ENCODE measurements at places on chromosomes 3 and 15.

DNA sequence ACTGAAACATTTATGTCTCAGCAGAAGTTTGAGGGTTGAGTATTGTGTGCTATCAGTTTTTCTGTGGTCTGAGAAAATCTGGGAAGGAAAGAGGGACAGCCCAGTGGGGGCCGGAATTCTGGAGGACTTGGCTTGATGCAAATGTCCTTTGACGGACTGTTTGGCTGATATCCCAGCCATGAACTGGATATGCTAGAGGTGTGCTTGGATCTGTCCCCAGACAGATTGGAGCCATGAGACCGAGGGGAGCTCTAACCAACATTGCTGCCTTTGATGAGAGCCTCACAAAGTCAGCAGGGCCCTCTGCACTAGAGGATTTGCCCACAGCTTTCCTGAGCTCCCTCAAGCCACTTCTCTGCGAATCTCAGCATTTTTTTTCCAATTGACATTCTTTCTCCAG is 405.6 kb downstream of the NTRK3 start:
- no peak for DNase-seq

DNA sequence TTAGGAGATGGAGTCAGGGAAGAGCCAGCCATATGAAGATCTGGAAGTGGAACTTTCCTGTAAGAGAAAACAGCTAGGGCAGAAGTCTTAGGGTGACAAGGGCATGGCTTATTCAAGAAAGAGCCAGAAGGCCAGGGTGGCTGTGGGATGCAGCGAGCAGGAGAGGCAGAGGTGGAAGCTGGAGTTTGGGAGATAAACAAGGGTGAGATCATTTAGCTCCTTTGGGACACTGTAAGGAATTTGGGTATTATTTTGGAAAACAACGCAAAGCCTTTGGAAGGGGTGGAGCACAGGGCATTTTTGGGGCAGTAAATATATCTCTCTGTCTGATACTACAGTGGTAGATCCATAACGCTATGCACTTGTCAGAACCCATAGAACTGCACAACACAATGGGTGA is 5.0 kb upstream of the IL16 start:
- no peak for DNase-seq

GRCh38 chr15:38220606-38221273 is 31.9 kb upstream of the SPRED1 start:
- DNase-seq: no peak

- DNase-seq: no peak
Measured at GRCh38 chr15:94930441-94930840, 699.1 kb downstream of the MCTP2 start.

DNA sequence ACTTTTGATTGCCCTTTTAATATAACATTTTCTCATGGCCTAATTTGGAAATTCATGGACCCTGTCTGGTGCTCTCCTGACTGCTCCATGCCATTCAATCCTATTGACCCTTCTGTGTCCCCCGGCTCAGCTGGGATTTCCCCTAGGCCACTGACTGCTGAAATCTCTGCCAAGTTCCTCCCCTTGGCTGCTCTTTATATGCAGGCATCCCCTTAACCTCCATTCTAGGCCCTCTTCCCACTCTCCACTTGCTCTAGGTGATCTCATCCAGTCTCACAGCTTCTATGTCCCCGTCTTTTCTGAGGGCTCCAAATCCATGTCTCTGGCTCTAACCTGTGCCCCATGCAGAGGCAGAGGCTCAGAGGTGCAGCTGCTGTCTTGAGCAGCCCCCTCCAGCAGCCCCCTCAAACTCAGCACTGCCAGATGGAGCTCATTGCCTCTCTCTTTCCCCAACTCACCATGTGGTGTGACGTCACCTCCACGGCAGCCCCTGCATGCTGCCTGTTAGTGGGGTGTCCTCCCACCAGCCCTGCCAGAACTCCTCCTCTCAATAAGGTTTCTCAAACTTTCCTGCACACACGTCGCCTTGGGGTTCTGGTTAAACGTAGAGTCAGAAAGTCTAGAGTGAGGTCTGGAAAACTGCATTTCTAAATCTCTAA is 6.6 kb downstream of the FSD2 start:
- no peak for DNase-seq

- no peak for DNase-seq
Measured at GRCh38 chr3:104646196-104646595, 720.5 kb upstream of the ALCAM start.

GRCh38 chr15:58466566-58466965 is 34.8 kb downstream of the LIPC start:
- no peak for DNase-seq
